Stimulated activated CD4-positive, alpha-beta T cell treated with anti-CD3 and anti-CD28 coated beads, Interleukin-1b, Interleukin-23, amount 100 ng/mL, for 1 hour (primary cell): ENCODE measurements at places on chromosomes 13 and 19.

DNA sequence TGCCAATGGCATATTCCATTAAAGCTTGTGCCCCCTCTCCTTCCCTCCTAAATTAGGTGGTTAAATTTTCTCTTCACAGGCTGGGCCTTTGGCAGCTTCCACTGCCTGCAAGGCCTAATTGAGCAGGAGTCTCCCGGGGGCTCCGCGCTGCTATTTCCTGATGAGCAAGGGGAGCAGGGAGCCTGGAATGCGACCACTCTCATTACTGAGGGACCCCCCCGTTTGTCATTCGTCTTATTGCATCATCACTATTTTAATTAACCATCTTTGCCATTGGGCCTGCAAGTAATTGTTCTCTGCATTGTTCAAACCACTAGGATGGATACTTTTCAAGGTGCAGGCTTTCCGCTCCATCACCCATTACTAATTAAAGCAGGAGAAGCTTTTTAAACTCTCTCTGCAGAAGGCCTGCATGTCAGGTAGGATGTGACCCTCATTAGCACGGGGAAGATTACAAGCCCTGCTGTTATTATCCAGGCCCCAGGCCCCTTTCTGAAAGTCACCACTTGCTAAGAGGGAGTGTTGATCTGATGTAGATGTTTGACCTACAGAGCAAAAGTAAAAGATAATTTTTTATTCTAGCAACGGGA, 142.3 kb downstream of the OXGR1 start:
- DNase-seq: no peak

GRCh38 chr19:37931881-37932655, 25.1 kb downstream of the SIPA1L3 start:
- DNase-seq: no peak

GRCh38 chr19:57105976-57106721, 13.6 kb upstream of the USP29 start:
- DNase-seq: no peak

GRCh38 chr19:49347835-49348234, 12.6 kb downstream of the CD37 start:
- no peak for DNase-seq

DNA sequence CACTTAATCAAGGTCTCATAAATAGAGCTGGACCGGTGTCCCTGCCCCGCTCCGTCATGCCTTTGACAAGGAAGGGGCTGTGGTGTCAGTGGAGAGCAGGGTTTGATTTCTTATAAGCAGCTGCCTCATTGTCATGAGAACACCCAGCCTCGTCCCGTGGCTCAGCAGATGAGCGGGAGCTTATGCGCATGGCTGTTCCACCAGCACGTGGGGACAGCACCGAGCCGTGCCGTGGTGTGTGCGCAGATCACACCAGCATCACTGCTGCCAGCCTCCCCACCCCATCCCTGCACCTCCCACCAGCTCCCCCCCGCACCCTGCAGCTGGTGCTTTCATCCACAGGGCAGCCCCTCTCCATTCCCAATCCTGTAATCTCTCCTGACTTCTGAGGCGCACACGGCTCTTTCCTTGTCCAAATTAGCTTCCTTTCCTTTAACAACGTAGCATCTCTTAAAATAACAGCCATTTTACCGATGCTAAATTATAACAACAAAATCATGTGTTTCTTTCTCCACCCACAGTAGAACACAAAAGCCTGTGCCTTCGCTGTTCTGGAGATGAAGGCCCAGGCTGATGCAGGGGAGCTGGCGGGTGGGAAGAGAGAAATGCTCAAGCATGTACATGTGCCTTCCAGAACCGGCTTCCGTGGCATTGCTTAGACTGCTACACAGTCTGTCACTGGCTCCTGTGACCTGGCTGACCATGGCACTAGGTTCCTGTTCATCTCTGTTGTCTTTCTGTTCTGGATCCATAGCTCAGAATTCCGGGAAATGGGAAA, 96.8 kb downstream of the RAB20 start:
- no peak for DNase-seq

DNA sequence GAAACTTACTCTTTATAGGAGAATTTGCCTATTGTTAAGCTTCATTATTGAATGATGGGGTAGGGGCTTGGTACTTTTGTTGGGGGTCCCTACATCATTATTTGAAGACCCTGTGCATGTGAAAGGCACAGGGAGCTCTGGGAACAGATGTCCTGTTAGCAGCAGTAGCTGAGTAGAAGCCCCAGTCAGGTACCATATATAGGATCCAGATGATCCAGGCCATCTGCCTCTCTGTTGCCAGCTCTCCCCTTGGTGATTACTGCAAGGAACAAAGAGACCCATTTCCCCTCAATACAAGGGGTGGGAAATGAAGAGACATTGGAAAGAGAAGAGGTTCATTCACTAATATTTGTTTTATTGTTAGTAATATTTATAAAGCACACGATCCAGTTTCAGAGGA, 4.4 kb upstream of the MTMR6 start:
- no peak for DNase-seq

DNA sequence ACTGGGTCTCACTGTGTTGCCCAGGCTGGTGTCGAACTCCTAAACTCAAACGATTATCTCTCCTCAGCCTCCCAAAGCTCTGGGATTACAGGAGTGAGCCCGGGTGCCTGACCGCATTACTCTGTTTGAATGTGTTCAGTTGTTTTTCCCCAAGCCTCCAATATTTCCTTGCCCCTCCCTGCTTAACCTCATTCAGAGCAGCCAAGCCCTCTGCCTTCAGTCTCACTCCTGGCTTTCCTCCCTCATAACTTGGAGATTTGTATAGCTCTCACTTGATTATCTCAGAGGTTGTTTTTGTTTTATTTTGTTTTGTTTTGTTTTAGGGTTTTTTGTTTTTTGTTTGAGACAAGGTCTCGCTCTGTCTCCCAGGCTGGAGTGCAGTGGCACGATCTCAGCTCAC, 11.4 kb downstream of the EPHX3 start:
- DNase-seq: no peak

DNA sequence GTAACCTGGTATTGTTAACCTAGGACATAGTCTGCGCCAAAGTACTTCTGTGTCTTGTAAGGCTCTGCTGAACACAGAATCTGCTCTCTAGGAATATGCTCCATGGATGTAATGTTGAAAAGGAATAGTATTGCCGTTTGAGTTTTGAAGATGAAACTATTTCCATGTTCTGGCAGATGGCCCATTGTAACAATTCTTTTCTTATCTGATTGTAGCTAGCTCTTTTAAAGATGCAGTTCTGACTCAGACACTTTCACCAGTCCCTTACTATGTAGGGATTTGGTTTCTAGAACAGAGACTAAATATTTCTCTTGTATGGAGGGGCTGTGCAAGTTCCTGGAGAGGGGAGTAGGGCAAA, 185.6 kb downstream of the MTUS2 start:
- DNase-seq: no peak

DNA sequence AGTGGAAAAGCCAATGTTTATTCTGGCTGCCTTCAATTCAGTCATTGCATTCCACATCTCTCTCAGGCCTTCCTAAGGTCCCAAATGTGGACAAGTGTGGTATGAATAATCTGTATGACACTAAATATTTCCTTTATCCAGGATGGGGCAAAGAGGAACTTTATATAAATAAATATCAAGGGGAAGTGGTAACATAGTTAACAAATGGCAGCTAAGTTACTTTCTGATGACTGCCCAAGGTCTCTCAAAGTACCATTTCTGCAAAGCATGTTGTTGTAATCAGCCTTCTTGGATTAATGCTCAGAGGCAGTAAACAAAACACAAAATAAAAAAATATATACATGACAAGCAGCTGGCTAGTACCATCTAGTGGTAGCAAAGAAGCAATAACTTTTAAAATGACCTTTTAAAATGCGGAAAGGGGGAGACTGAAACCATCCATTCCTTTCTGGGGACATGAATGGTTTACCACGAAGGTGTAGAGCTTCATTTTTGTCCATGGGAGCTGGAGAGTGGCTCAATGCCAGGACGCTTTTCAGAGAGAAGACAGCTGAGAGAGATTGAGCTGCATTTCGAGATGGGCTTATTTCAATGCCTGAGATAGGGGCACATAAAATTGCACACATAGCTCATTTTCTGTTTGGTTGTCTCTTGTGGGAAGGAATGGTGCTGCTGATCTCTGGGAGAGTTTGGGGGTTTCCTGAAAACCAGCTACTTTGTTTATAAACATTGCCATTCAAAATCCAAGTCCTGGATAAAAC, 259.2 kb downstream of the RFC3 start:
- DNase-seq: no peak

- DNase-seq: no peak
Observed at GRCh38 chr19:35882114-35882832, 13.9 kb downstream of the APLP1 start.

- DNase-seq: no peak
Observed at GRCh38 chr19:2371656-2372055, 11.6 kb downstream of the TMPRSS9 start.

DNA sequence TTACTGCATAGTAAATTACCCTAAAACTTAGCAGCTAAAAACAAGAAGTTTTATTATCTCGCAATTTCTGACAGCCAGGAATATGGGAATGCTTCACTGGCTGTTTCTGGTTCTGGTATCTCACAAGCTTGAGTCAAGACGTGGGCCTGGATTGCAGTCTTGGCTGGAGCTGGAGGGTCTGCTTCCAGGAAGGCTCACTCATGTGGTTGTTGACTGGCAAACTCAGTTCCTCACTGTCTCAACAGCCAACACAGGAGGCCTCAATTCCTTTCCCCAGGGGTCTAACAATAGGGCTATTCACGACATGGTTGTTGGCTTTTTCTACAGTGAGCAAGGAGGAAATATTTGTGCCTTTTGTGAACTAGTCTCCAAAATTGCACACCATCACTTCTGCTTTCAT, 146.3 kb downstream of the GPC5 start:
- DNase-seq: no peak

- no peak for DNase-seq
Observed at GRCh38 chr19:33024398-33024797, 40.3 kb downstream of the RHPN2 start.

- no peak for DNase-seq
Observed at GRCh38 chr19:30566681-30567420, 194.7 kb downstream of the ZNF536 start.

GRCh38 chr13:99129050-99129449, 71.6 kb upstream of the UBAC2 start:
- DNase-seq: no peak

- no peak for DNase-seq
Observed at GRCh38 chr19:38734426-38735256, 9.6 kb downstream of the CAPN12 start.

DNA sequence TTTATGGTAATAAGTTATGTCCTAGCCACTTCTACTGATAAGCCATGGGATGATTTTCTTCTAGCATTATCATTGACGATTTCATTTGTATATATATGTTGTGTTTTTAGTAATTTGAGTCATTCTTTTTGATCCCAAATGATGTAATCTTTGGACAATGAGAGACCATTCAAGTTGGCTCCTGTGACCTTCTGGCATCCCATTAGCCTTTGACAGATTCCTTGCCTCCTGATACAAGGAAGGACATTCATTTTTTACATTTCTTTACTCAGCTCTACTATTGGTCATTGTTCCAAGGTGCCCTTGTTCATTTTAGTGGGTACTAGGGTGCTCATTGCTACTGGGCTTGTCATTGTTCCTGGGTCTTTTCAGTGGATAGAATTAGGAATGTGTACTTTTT, 35.3 kb upstream of the MYCBP2 start:
- no peak for DNase-seq

GRCh38 chr19:5873617-5874199, 3.4 kb upstream of the FUT5 start:
- no peak for DNase-seq

DNA sequence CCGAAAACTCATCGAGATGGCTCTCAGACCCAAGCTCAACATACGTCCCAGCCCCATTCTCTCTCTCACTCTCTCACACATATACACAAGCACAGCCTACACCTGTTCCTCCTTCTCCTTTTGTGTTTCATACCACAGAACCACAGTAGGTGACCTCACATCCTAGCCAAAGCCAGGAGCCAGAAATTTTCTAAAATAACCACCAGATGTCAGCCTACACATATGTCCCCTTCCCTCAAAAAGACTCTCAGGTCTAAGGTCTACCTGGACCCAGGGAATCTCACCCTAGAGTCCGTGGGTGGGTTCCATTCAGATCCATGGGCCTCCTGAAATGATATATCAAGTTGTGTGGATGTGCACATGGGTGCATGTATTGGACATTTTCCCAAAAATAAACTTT, 104.2 kb upstream of the IPO5 start:
- DNase-seq: no peak

DNA sequence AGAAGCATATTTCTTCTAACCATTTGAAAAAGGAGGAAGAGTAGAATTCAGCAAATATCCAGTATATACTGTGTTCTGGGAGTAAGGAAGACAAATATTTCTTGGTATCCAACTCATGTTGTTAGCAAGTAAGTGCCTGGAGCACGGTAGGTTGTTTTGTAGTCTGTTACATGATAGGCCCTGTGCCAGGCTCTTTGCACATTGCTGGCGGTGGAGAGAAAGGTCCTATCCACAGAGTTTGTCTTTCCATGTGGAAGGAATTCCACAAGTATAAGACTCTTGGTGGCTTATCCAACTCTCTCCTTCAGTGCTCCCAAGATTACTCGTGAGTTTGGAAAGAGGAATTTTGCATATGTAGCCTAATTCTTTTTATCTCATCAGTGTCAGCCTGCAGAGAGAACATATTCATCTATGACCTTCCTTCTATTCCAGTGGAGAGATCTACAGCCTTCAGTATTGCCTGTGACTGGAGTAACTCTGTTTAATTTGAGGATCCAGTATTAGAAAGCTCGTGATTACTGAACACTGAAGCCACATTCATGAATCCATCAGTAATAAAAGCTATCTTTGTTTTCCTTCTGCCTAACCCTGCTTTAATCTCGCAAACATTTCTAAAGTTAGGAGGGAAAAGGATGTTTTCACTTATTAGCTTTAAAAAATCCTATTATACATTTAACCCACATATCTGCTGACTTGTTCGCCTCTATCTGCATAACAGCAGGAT, 183.9 kb upstream of the CSNK1A1L start:
- DNase-seq: no peak

GRCh38 chr13:50910485-50910805, 854 bp downstream of the RNASEH2B start:
- DNase-seq: no peak

GRCh38 chr13:45016792-45017425, 27.6 kb downstream of the GPALPP1 start:
- no peak for DNase-seq

DNA sequence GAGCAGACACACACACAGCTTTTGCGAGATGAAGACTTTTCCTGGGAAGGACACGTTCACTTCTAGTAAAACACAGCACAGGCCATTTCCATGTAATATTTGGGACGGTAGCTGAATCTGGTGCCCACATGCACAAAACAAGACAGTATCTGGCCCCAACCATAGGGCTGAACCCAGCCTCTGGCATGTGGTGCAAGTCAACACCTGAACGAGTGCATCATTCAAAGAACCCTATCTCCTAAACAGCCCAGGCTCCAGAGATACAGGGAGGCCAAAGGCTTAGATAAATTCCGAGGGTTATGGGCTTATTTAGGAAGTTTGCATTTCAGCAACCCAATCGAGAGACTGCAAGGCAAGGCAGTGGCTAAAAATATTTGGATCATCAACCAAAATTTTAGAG, 2.7 kb upstream of the TFDP1 start:
- no peak for DNase-seq
